ENCODE measurements at places on chromosomes 4 and X.

DNA sequence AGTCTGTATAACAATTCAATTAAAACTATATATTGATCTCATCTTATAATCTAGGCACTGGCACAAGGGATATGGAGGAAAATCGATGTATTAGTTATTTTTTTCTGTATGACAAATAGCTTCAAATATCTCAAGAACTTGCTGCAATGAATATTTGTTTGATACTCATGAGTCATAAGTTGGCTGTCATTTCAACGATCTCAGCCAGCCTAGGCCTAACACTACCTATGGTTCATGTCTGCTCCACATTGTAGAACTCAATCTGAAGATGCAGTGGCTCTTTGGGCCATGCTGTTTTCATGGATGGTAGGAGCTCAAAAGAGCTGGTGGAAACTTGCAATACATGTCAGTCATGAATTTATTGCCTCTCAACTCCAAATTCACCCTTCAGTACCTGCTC is 44.7 kb downstream of the MAGEB17 start:
- no peak for DNase-seq

GRCh38 chr4:82889287-82889686 is 1.7 kb downstream of the SEC31A start:
- no peak for DNase-seq

DNA sequence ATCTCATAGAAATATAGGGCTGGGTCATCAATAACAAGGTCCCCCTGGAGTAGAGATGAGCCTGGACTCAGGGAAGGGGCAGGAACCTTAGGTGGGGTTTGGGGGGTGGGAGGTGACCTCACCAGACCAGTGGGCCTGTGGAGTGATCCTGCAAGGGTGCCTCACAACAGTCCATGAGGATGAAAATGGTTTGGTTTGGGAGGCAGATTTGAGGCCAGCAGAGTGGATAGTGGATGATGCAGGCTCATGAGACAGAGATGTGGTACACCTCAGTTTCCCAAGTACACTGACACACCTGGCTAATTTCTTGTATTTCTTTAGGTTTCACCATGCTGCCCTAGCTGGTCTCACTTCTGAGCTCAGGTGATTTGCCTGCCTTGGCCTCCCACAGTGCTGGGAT is 18.1 kb upstream of the TRIM60 start:
- no peak for DNase-seq

- no peak for DNase-seq
These were observed 182.4 kb upstream of the CXXC4 start for GRCh38 chr4:104677116-104677515.

DNA sequence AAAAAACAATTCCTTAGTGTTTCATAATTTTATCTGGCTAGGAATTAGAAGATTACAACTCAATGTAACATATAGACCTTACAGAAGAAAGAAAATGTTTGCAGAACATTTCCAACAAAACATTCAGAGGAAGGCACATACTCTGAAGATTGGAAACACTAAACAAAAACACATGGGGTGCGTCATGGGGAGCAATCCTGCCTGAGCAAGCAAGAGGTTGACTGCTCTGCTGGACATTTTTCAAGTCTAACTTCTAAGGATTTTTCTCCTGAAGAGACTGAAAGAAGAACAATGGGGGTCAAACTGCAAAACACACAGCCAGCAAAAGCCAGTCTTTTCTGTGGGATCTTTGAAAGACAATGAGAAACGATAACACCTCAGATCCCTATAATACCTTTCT is 182.8 kb downstream of the GUCY2F start:
- DNase-seq: no peak

DNA sequence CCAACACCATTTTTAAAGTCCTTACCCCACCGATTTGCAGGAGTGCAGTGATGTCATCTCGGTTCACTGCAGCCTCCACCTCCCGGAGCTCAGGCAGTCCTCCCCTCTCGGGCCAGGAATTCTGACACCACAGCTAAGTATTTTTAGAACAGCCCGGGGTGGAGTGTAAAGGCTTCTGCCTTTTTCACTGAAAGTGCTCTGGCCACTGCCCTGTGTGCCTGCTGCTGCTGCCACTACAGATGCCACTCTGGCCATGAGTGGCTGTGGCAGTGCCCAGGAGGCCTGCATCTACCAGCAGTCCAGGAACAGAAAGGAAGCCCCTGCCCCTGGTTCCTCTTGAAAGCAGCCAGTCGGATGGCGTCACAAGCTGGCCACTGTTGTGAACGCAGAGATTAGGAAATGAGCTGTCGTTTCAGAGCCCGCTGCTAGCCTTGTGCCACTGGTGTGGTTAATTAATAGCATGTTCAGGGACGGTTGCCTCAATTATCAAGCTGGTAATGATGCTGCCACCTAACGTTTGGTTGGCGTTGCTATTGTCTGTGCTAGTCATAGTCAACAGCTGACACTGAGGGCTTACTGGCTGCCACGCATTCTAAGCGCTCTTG is 23.6 kb upstream of the TBC1D14 start:
- DNase-seq: peak; percentile 69

GRCh38 chr4:92064574-92064973 is 239.2 kb upstream of the GRID2 start:
- DNase-seq: no peak

DNA sequence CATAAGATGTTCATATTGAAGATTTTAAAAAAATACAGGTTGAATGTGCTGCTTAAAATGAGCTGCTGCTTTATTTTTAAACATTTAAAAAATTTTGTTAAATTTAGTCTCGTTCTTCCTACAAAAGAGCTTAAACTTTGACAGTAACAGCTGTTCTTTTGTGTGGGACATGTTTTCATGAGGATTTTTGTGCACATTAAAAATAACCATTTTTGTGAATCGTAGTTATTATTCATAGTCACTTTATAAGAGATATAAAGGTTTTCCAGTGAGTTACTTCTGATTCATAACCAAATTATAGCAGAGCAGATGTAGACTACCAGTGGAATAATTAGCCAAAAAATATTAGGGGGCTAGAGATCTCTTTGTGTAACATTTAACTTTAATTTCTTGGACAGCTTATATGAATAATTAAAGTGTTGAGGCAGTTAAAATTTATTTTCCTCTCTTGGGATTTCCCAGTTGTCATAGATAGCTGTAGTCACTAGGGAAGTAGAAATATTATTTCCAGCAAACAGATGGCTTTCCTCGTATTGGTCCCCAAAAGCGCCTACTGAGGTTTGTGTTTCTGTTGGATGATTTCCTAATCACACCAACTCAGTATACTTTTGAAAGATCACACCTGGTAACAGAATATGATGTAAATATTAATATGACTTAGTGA is 24.2 kb downstream of the RBPJ start:
- DNase-seq: no peak

DNA sequence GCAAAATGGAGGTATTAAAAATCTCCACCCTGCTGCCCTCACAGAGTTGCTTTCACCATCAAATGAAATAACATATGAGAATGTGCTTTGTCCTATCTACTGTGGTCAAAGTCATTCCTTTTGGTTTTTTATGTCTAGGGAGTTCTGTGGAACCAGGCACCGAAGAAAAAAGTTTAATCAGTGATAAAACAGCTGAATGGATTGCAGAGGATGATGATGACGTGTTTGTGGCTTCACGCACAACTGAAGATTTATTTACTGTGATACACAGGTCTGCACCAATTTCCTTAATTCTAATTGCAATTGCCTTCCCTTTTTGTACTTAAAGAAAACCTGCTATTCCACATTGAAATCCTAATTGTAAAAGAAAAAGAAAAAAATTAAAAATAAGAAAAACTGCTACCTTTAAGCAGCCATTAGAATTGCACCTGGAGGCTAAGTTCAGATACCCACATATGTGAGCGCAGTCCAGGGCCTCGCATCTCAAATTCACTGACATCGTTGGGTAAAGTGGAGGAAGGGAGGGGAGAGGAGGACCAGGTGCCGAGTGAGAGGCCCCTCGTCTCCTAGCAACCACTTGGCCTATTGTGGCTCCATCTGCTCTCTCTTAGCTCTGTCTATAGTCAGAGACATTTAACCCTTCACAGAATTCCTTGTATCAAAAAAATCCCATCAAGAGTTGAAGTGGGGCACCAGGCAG is 10.5 kb upstream of the RTL5 start:
- no peak for DNase-seq

- DNase-seq: no peak
These were observed 90.8 kb downstream of the SHISA3 start for GRCh38 chr4:42488114-42488513.

- no peak for DNase-seq
These were observed 811 bp downstream of the SRD5A3 start for GRCh38 chr4:55346851-55347255.

- DNase-seq: no peak
These were observed 1540.5 kb downstream of the C4orf33 start for GRCh38 chr4:130636486-130636885.

- no peak for DNase-seq
These were observed 12.4 kb downstream of the PLP1 start for GRCh38 chrX:103789004-103789403.
